Activated T-helper 1 cell treated with anti-CD3 and anti-CD28 coated beads, Interleukin-2, amount 50 U/mL, for 16 hours (primary cell): ENCODE measurements at places on chromosomes 12 and 14.
A peak's percentile ranks its signal among the peaks of the same experiment; 100 is the strongest.

- DNase-seq = no peak
Observed at GRCh38 chr12:111221062-111222026, 147.6 kb downstream of the PHETA1 start.

- no peak for DNase-seq
Observed at GRCh38 chr14:94769391-94770250, at the start of gene GSC. TSS of gene GSC (minus strand) at chr14:94770113. CDS start at chr14:94770015, 98 bp downstream.

DNA sequence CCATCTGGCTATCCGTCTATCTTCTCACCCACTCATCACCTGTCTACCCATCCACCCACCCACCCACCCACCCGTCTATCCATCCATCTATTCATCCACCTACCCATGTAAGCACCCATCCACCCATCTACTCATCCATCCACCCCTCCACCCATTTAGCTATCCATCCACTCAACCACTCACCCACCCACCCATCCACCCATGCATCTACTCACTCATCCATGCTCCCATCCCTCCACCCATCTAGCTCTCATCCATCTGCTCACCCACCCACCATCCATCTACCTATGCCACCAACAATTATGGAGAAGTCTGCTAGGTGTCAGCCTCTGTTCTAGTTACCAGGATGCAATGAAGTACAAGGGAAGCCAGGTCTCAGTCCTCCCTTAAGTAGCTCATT is 11.1 kb downstream of the TNFAIP2 start:
- DNase-seq = no peak

DNA sequence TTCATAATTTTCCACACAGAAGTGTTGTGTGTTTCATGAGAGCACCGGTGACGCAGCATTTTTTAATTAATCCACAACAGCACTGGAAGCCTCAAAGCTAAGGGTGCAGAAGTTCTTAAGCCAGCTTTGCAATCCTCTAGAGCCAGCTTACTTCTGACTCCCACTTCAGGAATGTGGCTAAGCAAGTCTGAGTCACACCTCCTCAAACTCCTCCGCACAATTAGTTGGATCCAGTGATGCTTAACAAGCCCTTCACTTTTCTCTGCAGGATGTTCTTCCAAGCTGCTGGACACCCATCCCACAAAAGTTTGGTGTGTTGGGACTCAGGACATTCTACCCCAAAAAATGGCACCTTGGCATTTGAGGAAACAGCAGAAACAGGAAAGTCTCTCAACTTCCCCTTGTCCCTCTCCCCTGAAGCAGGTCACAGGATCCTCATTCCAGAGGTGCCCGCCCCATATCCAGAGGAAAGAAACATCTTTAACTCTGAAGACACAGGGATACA is 210.0 kb downstream of the PPM1H start:
- no peak for DNase-seq

DNA sequence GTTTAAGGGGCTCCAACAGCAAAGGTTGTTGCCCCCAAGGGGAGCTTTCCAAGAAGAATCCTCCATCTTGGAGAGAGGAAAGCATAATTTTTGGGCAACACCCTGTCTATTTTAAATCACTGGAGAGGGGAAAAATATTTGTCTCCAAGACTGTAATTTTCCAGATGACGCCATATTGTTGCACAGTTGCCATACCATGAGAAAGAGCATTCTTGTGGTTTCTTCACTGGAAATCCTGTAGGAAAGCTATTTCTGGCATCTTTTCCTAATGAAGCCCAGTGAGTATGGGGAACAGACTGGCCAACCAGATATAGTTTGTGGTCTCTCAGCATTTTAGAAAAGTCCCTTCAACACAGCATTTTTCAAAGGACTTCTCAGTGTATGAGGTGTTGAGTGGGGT is 88.1 kb upstream of the MANSC4 start:
- DNase-seq = no peak

DNA sequence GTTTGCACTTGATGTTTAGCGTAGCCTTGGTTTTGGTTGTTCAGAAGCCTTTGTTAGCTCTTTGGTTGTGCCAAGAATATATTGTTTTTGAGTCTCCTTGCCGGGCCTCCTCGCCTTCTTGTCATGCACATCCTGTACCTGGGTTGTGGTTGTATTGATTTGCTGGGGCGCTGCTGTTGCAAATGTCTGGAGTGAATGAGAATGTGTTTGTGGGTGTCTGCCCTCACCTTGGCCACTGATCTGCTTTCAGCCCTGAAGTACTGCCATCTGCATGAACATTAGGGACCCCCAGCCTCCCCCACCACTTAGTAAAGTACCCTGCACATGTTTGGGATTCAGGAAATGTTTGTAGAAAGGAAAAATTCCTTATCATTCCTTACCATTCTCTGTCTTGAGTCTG is 16.5 kb downstream of the PRKCH start:
- peak; percentile 50 for DNase-seq

- no peak for DNase-seq
Observed at GRCh38 chr14:99356031-99356608, 84.1 kb upstream of the BCL11B start.

GRCh38 chr14:24403294-24403998 is 4.6 kb downstream of the NYNRIN start:
- no peak for DNase-seq

DNA sequence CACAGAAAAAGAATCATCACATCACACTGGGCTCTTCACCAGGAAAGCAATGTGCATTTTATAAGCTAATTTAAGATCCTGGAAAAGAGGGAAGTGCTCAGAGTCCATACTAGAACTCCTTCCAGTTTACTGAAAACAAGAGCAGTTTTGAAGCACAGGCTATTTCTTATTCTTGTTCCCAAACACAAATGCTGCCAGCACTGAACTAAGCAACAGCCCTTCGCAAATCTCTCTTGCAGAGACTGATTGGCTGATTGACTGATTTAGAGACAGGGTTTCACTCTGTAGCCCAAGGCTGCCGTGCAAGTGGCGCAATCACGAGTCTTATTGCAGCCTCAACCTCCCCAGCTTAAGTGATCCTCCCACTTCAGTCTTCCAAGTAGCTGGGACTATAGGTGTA is 44.8 kb downstream of the BCL2L14 start:
- no peak for DNase-seq
